ENCODE measurements at places on chromosomes 13 and 19.

DNA sequence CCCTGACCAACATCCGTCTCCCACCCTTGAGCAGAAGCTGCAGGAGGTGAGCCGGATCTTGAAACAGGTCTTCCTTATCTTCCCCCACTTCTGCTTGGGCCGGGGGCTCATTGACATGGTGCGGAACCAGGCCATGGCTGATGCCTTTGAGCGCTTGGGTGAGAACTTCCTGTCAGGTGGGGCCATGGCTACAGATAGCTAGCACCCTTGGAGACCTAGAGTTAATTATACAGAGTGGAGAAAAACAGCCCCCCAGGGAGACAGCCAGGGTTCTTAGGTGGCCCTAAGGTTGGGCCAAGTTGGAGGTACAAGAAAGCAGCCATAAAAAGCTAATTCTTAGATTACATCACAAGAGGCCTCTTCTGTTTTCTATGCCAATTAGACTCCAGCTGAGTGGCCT, 8.9 kb upstream of the ARHGAP45 start:
- DNase-seq: no peak

DNA sequence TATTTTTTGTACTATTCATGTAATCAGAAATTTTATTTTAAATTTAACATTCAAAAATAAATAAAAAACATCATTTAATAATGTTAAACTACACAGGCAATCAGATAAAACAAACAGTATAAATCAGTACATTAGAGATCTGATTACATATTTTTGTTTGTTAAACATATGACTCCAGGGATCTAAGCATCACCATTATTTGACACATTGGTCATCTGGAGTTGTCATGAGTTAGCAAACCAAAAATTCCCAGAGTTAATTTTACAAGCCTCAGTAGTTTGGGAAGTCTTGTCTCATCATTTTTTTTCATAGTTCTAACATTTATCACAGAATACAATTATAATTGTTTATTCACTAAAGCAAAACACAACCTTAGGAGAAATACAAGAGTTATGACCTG, 770.8 kb upstream of the SLITRK6 start:
- DNase-seq: no peak

GRCh38 chr19:50725218-50725910, 2.2 kb downstream of the CLEC11A start:
- DNase-seq: no peak

DNA sequence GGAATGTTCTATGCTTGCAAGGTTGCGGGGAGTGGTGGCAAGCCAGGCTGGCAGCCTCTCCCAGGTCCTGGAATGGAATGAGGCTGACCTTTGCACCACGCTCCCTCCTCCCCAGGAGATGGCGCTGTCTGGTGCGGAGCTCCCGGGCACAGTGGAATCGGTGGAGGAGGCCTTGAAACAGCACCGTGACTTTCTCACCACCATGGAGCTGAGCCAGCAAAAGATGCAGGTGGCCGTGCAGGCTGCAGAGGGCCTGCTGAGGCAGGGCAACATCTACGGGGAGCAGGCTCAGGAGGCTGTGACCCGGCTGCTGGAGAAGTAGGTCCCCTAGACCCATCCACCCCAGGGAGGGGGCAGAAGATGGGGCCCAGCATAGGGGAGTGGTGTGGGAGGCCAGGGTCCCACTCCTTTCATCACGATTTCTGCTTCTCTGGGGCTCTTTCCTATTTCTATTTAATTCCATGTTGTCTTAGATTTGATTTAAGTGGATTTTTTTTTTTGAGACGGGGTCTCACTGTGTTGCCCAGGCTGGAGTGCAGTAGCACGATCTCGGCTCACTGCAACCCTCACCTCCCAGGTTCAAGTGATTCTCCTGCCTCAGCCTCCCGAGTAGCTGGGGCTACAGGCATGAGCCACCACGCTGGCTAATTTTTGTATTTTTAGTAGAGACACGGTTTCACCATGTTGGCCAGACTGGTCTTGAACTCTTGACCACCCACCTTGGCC, 53.2 kb upstream of the SHKBP1 start:
- DNase-seq: peak; percentile 65

DNA sequence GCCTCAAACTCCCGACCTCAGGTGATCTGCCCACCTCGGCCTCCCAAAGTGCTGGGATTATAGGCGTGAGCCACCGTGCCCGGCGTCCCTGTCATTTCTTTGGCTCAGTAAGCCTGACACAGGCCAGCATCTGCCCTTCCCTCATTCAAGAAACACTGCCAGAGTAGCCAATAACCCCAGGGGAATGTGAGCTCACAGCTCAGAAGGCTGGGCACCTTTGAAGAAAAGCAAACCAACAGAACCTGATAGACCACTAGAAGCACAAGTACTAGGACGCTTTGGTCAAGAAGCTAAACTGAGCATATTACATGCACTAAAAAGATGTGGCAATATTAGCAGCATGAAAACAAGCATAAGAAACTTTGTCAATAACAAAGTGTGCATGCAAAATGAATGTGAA, 14.2 kb downstream of the SIGLEC5 start:
- DNase-seq: no peak

DNA sequence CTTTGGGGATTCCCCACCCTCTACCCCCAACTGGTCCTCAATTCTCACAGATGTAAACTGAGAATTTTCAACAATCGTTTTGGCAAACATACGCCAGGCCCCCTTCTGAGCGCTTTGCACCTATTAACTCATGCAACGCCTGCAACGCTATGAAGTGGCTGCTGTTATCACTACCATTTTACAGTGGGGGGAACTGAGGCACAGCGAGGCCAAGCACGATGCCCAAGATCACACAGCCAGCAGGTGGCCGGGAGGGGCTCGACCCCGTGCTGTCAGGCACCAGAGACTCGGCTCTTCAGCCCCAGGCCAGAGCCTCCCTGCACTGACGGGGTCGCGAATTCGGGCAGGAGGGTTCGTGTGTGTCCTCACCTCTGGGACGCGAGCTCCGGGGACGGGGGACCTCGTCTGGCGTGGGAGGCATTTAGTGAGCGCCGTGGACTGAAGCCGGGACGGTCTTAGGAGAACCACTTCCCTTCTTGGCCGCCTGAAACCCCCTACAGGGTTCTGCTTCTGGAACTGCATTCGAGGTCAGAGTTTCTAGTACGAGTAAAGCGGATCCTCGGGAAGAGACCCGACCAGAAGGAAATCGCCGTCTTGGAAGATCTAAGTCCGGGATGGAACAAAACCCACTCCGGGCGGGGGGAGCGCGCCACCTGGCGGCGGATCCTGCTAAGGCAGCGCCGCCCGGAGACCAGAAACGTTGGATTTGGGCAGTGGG, 21.0 kb downstream of the ZNF114 start:
- DNase-seq: peak; percentile 79

GRCh38 chr13:100461309-100462030, 127.1 kb downstream of the GGACT start:
- no peak for DNase-seq

Measured in kidney capillary endothelial cell (primary cell).